ENCODE measurements at places on chromosomes 6 and 20. TPM values are rescaled to one million over a fixed set of nuclear protein-coding genes. Genes with fewer than 3 reads are reported as not detected.

- no peak for DNase-seq
These were observed 201.7 kb upstream of the PLCB4 start for GRCh38 chr20:8867038-8867740.

GRCh38 chr6:279341-280029 lies 12.8 kb upstream of the DUSP22 start:
- peak; percentile 41 for DNase-seq

GRCh38 chr20:10239954-10240353 lies 21.3 kb downstream of the SNAP25 start:
- DNase-seq, result no peak

- DNase-seq, result peak; percentile 37
These were observed 5.0 kb downstream of the GFRA4 start for GRCh38 chr20:3658019-3658715.

DNA sequence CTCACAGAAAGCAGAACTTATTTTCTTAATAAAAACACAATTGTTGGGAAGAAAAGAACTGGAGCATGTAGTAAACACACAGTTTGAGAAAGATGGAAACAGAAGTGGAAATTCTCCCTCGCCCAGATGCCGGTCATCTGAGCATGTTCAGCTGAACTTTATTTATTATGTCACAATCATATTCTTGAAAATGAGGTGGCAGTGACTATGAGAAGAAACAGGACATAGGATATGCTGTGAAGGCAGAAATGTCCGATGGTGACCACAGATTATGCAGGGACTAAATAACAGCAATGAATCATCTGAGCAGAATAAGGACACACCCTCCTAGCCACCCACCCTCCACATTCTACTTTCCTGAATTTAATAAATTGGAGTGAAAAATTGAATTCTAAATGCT lies 425.3 kb upstream of the NOX3 start:
- DNase-seq, result no peak

DNA sequence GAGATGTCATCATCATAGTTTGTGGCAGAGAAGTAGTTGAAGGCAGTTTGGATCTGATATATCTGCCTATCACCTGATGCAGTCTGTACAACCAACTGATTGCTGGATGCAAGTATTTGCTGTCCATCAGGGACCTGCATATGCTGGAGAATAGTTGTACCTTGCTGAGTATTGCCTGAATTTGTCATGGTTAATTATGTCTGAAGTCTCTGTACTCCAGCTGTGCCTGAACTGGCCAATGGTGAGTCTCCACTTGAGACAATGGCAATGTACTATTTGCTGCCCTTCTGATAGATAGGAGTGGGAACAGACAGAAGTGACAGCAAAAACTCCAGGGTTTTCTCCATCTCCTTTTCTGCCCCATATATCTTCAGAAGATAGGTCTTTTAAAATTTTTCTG lies 531.5 kb downstream of the EPHA7 start:
- DNase-seq, result no peak

DNA sequence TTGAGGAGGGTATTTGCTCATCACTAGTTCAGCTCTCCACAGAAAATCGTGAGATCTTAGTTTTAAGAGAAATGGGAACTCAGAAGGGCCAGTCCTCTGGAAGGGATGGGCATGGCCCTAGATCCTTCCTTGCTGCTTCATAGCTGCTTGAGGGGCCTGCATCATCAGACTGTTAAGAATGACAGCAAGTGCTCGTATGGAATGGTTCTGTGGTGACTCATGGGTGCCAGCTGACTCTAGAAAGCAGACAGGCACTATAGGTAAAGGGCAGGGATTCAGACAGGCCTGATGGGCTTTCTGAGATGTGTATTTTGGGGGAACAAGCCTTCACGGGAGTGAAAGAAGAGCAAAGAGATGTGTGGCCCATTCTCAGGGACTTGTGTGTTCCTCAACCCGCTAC lies 90.8 kb downstream of the MYLK4 start:
- no peak for DNase-seq

Gene ERVFRD-1
- total RNA-seq, result 0.12 TPM

Gene ZBTB22
- 21.3 TPM for total RNA-seq

Measured in aorta (tissue), 5 donors.